ENCODE measurements at places on chromosomes 7 and 10.

GRCh38 chr7:131011432-131011742, 277.4 kb upstream of the KLF14 start:
- no peak for DNase-seq

- no peak for DNase-seq
These were observed 57.1 kb downstream of the TACR2 start for GRCh38 chr10:69359594-69359993.

DNA sequence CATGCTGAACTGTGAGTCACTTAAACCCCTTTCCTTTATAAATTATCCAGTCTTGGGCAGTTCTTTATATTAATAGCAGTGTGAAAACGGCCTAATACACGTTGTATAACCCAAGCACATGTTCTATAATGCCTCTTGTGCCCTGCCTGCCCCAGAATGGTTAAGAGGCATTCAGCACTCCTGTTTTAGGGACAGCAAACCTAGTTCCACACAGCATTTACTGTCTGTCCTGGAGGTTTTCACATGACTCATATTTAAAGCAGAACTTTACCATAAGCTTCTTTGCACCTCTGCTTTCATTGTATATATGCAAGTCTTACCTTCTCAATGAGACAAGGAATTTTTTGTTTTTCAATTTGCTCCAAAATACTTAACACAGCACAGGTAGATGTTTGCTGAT, 144.8 kb downstream of the ICA1 start:
- DNase-seq = no peak

DNA sequence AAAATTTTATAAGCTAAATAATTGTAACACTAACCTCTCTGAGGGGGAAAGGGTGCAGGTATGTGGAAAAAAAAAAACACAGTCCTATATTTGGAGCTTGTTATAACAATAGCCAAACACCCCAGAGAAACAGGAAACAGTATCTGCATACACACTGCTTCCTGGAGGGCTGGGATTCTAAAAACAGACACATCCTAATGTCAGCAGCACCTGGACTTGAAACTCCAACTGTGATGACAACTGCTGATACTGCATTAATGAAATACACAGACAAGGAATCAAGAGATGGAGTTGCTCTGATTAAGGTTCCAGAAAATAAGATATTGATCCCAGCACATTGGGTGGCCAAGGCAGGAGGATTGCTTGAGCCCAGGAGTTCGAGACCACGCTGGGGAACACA, 9.3 kb downstream of the DAGLB start:
- no peak for DNase-seq

- no peak for DNase-seq
These were observed 39.3 kb upstream of the PPIF start for GRCh38 chr10:79308016-79308415.

GRCh38 chr10:116043861-116044260, 229.1 kb downstream of the GFRA1 start:
- DNase-seq = no peak

DNA sequence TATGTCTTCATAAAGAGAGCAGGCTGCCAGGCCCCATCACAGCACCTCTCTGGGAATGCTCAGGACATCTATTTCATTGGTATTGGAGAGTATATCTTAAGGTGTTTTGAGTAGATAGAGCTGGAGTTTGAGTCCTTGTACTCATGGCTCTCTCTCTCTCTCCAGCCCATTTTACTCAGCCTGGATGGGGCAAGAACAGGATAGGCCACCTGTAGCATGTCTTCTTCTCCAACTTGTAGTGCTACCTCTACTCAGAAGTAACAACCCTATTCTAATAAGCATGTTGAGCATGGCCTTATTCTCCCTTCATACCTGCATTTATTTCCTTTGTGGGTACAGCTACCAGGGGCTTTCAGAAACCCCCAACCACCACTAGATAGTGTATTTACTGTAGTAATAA, 21.9 kb downstream of the PRLHR start:
- no peak for DNase-seq

- peak; percentile 63 for DNase-seq
These were observed 17.6 kb downstream of the ZDHHC16 start for GRCh38 chr10:97463363-97464132.

GRCh38 chr10:58662314-58662713, 149.6 kb downstream of the BICC1 start:
- DNase-seq = peak; percentile 87

DNA sequence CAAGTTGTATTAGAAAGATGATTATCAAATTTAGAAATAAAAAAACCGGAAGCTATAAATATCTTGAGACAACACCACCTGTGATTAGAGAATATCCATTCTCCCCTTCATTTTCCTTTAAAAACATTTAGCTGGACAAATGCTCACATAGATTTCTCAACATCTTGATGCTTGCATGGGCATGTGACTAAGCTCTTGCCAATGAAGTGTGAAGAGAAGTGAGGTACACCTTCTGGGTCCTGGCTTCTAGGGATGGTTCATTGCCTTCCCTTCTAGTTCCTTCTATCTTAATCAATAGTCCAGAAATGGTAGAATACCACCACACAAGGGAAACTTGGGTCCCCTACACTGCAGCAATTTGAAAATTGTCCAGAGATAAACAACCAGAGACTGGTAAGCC, 41.0 kb downstream of the WAPL start:
- DNase-seq = no peak

GRCh38 chr7:29255199-29255878, 60.8 kb downstream of the CHN2 start:
- no peak for DNase-seq

DNA sequence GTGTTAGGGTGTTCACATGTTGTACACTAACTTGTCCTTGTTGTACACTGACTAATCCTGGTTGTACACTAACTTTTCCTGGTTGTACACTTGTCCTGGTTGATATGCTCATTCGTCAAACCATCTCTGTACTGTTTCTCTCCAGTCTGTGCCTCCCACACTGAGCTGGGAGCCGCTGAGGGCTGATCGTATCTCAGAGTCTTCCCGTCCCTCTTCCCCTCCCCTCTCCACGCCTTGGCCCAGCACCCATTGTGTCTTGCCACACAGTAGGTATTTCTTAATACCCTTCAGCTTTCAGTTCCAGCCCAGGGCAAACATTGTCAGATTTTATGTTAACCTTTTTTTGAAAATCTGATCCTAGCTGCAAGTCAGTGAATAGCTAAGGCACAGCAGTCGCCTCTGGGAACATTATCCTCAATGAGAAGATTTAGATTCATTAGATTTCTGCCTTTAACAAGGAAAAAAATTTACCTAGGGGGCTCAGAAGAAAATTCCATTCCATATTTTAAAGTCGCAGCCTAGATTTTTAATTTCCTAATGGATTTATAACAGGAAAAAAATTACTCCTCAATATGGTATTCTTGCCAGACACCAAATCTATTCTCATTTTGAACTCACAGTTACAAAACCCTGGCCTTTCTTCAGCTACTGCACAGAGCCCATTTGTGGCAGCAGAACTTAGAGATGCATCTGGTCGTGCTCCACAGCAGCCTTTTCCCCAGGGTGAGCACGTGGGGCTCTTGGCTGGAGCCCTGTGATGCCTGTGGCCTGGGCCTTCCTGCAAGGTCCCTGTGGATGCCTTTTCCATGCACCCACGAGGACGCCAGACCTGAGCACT, 33.0 kb upstream of the CHST15 start:
- no peak for DNase-seq

- DNase-seq = no peak
These were observed 6.1 kb downstream of the CHST3 start for GRCh38 chr10:71970331-71970730.

DNA sequence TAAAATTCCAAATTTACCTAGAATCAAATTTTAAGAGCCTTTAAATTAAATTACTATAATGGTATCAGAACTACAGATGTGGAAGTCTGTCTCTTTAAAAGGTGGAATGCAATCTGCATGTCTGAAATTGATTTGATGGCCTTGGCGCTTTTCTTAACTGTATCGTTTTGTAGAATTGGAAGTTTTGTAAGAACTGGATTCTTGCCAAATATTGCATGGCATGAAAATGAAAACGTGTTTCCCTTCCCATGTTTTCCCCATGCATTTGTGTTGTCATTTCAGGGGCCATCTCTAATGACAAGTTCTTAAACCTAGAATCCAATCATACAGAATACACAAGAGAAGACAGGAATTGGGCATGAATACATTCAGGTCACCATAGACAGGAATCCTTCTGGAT, 162.5 kb downstream of the KIAA1217 start:
- DNase-seq = no peak

GRCh38 chr7:101858437-101859385, 41.3 kb downstream of the CUX1 start:
- no peak for DNase-seq

DNA sequence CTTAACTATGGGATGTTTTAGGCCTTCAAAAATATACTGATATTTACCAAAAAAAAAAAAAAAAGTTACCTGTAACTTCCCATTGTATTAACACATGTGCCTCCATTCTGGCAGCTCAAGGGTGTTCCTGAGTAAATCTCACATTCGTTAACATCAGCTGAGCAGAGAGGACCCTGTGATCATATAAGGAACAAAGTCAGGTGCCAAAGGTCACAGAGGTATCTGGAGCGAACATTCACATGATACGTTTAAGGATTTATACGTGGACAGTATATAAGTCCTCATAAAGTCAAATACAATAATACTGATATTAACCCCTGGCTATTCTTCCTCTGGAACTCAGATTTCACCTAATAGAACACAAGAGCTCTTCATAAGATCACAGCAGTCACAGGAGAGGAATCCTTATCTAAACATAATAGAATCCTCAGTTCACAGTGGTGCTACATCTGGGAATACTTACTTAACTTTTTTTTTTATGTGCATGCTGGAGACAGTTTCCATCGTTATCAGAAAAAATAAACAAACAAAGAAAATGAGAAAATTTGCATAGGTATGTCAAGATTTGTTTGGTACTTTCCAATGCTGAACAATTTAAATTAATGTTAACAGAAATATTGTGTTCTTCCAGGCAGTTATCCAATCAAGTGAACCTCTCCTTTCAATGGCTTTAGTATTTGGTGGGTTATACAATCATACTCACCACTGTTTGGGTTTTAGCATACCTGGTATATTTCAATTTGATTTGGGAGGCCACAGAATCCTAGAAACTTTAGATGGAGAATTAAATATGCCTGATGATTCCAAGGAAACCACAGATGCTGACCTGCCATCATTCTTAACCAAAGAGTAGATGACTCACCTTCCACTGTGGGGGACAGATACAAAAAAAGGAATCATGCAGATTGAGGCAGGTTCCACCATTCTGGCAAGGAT, 6.6 kb downstream of the CUBN start:
- DNase-seq = peak; percentile 53

- DNase-seq = no peak
These were observed 233.1 kb upstream of the IGFBP3 start for GRCh38 chr7:46153951-46154787.

DNA sequence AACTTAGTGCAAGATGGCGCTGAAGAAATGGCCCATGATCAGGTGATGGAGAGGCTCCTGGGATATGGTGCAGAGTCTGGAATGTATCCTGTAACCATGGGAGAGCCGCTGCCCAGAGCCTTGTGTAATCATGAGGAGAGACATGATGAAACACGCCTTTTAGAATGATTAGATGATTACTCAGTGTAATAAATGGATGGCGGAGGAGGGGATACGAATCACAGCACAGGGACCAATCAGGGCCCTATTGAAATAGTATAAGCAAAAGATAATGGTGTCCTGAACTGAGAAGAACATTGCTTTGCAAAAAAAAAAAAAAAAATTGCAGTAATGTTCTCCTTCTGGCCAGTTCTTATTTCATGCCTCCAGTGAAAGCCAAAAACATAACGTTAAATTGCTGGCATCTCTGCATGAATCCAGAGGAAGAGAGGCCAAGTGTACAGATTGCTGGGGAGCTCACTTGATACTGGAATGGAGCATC, 668.5 kb upstream of the AUTS2 start:
- peak; percentile 12 for DNase-seq

- no peak for DNase-seq
These were observed 609.0 kb upstream of the FZD8 start for GRCh38 chr10:36251068-36251467.

DNA sequence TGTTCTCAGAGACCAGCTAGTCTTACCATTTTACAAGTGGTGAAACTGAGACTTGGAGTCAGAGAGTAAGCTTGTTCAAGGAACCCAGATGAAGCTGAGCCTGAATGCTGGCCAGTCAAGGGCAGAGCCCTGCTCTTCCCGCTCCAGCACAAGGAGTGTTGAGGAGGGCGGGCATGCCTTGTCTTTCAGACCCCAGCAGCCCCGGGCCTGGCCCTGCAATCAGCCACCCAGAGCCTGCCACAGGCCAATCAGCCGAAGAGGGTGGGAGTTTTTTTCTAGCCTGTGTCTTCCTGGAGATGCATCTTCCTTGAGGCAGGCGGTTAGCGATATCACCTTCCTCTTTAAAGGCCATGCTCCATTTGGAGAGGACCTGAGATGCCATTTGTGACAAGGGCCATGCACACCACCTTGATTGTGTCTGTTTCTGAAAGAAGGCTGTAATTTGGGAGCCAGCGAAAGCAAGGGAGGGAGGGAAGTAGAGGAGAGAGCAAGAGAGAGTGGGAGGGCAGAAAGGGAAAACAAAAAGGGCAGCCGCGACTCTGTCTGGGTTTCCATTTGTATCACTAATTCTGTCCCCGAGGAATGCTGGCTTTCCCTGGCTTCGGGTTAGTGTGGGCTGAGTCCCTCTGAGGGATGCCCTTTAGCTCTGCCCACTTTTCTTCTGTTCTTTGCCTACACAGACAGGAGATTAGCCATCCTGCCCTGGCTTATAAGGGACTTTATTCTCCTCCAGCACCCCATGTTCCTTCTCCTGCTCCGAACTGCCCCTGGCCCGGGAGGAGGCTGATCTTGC, 8.0 kb downstream of the CDH23 start:
- DNase-seq = no peak

GRCh38 chr7:138785587-138786437, 12.0 kb upstream of the TMEM213 start:
- DNase-seq = no peak

DNA sequence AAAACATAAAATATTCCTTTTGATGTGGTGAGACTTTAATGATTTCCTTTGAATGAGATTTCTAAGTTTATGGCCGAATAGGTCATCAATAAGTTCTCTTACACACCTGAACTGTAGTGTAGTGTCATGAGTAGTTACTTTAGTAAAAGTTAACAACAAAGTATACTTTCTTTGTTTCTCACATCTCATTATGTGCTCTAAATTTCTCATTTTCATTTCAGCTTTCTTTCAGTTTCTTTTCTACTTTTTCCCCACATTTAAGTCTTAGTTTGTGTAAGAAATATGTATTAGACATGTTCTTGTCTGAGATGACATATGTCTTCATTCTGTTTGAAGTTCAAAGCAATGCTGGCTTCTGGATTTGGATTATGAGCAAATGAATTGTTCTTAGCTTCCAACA, 348.1 kb downstream of the ANKRD7 start:
- no peak for DNase-seq

GRCh38 chr7:25314731-25315267, 86.5 kb upstream of the NPVF start:
- DNase-seq = no peak

GRCh38 chr7:127715901-127716300, 63.9 kb downstream of the SND1 start:
- DNase-seq = peak; percentile 27

- DNase-seq = no peak
These were observed 22.3 kb downstream of the KLHDC10 start for GRCh38 chr7:130092598-130092997.

Data from fibroblast of the conjunctiva (primary cell).